ENCODE measurements at places on chromosomes 1 and 21.

- no peak for DNase-seq
These were observed 28.5 kb upstream of the C1orf174 start for GRCh38 chr1:3928586-3928985.

DNA sequence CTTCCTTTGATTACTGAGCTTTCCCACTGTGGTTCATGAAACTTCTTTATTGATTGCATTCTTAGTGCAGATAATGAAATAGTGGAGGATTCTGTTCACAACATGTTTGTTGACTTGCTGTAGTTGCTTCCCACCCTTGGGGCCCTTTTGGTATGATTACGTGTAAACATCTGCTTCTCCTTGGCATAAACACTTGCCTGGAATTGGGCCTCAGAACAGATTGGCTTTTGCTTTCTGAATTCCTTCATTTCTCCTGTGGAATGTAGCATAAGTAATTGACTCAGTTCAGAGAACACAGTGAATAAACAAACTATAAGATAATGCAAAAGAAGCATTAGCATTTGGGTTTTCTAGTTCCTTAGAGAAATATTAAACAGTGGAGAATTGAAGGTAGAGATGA, 59.5 kb upstream of the LAMC2 start:
- DNase-seq = no peak

GRCh38 chr1:212680680-212681389, 18.8 kb downstream of the BATF3 start:
- DNase-seq = no peak

DNA sequence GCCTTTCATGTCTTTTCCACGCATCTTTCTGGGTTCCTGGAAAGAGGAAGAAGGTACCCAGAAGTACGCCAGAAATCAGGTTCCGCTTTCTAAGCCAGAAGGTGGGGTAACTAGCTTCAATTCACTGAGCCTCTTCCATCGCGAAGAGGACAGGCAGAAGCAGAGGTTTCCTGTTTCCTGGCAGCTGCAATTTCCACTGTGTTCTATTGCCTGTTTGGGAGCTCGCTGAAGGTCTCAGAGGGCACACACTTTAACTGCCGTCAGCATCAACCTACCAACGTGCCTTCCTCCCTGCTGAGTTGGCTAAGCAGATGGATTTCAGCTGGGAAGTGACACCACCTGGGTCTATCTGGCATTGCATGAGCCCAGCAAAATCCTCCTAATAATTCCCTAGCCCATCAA, 10.0 kb downstream of the NCF2 start:
- DNase-seq = no peak

DNA sequence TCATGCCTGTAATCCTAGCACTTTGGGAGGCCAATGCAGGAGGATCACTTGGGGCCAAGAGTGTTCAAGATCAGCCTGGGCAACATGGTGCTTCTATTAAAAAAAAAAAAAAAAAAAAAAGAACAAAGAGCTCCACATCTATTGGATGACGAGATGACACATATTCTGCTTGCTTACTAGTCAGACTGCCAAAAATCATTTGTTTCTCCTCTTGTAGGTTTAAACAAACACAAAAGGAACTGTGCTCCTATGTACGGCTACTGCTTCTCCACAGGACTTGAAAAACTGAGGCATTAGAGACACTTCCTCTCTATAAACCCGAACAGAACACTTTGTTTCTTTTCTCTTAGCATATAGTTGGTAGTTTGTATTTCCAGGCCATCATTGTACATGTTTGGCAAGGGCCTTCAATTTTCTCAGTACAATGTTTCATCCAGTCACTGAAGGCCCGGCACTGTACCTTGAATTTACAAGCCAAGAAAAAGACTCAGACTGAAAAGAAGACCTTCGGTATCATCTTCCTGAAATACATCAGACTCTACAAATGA, 6.0 kb downstream of the TRIT1 start:
- DNase-seq = no peak

DNA sequence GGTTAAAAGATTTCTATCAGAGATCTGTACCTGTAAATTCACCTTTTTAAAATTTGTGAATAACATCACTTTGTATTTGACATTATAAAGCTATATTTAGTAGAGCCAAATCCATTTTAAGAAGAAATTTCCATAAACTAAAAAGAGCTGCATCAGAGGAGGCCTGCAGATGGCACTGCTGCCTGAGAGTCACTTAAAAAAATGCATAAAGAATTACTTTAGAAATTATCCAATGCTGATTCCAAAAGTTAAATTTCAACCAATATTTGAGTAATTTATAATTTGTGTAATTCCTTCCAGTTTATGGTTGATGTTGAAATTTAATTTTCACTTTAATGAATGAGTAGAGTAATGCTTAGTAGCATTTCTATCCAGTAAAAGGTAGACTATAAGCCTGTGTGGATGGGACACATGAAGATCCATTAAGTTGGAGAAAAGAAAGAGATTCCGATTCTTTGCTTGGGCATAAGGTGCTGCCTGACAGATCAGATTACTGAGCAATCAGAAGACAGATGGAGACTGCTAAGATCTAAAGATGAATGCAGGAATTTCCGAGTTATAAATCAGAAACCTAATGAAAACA, 20.7 kb upstream of the RPE65 start:
- DNase-seq = no peak

- no peak for DNase-seq
These were observed 9.6 kb downstream of the RAB25 start for GRCh38 chr1:156070548-156070947.

DNA sequence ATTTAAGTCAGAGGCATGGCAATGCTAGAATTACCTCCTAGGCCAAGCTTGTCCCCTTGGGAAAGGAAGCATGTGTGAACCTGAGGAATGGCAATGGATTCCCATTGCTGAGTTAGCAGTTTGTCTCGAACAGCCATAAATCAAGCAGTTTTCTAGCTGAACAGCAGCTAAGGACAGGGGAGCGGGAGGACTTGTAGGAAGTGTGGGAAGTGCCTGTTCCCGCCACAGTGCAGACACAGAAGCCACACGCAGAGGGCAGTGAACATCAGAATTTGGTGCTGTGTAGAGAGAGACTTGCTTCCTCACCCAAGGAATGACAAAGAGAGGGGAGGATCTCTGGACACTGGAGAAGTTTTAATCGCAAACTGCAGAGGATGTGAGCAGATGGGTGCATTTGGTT, 3.8 kb downstream of the PHGDH start:
- DNase-seq = no peak

GRCh38 chr1:226953175-226953800, 13.2 kb downstream of the COQ8A start:
- no peak for DNase-seq

GRCh38 chr1:245765230-245766000, 610.6 kb downstream of the KIF26B start:
- no peak for DNase-seq

GRCh38 chr1:12063141-12064072, at the start of gene TNFRSF8:
Gene TNFRSF8, plus strand, starts transcription at chr1:12063303. Its CDS starts 296 bp downstream, at chr1:12063599.
- peak; percentile 59 for DNase-seq

DNA sequence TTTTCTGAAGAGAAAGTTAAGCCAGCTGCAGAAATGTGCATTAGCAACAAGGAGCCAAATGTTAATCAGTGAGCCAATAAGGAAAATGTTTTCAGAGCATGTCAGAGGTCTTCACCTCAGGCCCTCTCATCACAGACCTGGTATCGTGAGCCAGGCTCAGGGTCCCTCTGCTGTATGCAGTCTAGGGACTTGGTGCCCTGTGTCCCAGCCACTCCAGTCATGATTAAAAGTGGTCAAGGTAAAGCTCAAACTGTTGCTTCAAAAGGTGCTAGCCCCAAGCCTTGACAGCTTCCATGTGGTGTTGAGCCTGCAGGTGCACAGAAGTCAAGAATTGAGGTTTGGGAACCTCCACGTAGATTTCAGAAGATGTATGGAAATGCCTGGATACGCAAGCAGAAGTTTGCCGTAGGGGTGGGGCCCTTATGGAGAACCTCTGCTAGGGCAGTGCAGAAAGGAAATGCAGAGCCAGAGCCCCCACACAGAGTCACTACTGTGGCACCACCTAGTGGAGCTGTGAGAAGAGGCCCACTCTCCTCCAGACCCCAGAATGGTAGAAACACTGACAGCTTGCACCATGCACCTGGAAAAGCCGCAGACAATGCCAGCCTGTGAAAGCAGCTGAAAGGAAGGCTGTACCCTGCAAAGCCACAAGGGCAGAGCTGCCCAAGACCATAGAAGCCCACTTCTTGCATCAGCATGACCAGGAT, 1128.7 kb downstream of the AMY1C start:
- DNase-seq = no peak

GRCh38 chr1:226108935-226109828, 46.7 kb downstream of the H3-3A start:
- DNase-seq = no peak

DNA sequence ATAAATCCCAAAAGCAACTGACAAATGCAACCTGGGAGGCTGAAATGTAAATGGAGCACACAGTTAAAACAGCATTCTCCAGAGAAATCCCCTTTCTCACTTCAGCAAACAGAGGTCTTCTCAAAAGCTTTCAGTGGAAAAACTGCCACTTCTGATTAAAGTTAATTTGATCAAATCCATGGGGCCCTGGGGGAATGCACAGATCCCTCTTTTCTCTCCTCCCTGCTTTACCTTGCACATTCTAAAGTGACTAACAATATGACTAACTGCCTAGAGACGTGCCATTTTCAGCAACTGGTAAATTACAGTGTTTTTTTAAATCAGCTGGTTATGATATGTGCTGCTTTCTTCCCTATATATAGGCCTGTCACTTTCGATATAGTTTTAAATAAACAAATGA, 142.5 kb downstream of the RERE start:
- DNase-seq = no peak

DNA sequence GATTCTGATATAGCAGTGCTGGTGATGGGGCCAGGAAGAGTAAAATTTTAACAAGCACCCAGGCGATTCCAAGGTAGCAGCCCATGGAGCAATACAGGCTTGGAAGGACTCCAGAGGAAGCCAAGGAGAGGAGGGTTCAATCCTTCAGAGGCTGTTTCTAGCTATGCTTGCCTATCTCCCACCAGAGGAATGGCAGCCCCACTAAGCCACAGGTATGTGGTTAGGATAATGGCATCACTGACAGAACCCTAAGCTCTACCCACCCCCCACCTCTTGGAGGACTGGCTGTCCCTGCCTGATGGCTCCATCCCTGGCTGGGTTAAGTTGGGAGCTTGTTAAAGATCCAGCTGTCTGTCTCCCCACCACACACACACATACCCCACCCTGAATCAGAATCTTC, 19.3 kb upstream of the PTAFR start:
- DNase-seq = no peak

DNA sequence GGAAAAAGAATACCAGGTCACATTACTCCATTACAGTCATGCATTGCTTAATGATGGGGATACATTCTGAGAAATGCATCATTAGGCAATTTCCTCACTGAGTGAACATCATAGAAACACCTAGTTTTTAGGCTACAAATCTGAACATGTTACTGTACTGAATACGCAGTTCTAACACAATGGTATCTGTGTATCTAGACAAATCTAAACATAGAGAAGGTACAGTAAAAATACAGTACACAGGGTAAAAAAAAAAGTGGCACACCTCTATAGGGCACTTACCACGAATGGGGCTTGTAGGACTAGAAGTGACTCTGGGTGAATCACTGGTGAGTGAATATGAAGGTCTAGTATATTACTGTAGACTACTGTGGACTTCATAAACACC, 115.7 kb downstream of the AKT3 start:
- DNase-seq = no peak

- peak; percentile 55 for DNase-seq
These were observed 776 bp downstream of the KDM1A start for GRCh38 chr1:23019863-23020625.

DNA sequence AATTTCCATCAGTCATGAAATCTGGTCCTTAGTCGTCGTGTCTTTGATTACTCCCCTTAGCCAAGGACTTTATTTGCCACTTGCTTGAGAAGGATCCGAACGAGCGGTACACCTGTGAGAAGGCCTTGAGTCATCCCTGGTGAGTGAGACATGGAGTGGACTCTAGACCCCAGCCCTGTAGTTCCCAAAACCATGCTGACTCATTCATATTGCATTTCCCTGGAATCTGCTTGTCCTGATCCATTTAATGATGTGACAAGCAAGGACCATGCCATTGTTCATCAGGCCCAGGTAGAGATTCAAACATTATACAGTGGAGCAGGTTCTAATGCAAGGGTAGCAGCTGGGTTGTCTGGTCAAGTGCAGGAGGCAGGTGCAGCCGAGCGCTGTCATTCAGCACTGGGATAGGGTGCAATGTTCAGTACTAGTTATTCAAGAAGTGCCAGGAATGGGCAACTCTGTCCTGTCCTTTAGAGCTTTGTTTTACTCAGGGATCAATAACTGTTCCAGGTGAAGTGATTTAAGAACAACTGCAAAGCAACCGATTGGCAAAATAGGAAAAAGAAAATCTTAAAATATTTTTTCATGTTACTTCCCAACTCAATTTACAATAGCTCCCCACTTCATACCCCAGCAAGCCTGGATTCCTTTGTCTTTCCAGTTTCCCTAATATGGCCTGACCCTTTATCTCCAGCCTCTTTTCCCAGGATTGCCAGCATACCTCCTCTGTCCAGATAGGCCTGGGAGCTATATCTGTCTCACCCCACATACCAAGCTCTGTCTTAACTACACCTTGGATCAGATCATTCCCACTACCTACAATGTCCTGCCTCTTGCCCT, 26.5 kb downstream of the CAMK1G start:
- no peak for DNase-seq

DNA sequence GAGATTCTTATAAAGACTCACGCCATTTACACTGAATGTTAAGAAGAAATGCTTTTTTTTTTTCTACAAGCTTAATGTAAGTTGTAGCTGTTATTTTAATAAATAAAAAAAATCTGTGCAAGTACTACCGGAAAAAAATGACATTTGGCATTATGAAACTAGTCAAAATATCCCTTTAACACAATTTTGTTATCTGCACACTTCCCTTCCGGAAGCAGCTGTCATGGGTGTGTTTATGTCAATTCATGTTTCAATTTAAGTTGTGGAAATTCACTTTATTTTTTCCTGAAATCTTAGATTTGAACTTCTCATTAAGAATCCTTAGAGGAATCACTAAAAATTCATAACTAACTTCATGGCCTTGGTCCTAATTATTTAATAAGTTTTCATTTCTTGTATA, 308.1 kb downstream of the KCTD3 start:
- no peak for DNase-seq

- DNase-seq = no peak
These were observed 204.3 kb upstream of the GRIK3 start for GRCh38 chr1:37238364-37239224.

DNA sequence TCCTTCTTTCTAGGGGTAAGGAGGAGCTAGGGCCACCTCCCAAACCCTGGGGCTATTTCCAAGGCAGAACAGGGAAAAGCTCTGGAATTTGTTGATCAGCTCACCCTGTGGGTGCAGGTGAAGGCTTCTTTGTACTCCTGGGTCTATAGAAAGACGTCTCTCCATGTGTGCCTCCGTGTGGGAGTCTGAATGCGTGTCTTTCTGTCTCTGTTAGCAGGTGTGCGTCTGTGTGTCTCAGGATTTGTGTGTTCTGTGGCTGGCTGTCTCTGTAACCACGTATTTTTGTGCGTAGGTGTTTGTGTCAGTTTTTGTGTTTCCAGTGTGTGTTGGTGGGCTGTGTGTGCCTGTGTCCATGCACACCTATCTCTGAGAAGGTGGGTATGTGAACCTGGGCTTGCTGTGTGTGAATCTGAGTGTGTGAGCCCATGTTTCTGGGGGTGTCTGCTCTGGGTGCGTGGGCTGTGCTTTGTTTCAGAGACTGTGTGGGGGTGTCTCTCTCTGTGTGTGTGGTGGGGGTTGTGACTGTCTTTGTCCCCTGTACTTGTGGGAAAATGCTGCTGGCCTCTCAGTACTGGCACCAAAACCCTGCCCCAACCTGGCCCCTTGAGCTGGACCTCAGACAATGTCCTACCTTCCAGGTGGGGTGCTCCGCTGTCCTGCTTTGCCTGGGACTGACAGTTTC, 12.7 kb upstream of the ETV3L start:
- no peak for DNase-seq
